ENCODE measurements at places on chromosomes 7 and 10.

GRCh38 chr10:72001033-72001395, 36.8 kb downstream of the CHST3 start:
- no peak for DNase-seq

GRCh38 chr10:100735337-100736143, 9.8 kb upstream of the PAX2 start:
- no peak for DNase-seq

DNA sequence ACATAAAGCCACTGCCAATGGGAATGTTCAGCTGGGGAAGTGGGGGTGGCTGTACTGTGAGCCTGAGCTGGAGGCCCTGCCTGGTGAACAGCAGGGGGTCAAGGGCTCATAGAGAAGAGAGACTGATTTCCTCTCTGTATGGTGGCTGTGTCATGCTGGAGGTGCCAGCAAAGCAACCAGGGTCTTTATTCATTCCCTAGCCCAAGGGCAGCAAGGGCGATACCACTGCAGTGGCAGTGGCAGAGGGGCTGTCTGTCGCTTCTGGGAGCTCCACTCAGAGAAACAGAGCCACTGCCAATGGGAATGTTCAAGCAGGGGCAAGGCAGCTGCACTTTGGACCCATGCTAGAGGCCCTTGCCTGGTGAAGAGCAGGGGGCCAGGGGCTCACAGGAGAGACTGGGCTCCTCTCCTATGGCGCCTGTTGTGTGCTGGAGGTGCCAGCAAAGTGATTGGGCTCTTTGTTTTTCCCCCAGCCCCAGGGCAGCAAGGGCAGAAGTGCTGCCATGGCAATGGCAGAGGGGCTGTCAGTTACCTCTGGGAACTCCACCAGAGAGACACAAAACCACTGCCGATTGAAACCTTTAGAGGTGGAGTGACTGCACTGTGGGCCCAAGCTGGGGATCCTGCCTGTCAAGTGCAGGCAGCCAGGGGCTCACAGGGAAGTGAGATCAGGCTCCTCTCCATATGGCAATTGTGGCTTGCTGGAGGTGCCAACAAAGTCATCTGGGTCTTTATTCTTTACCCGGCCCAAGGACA, 545.1 kb downstream of the SH2D4B start:
- no peak for DNase-seq

GRCh38 chr10:93807371-93807770, 49.6 kb downstream of the LGI1 start:
- DNase-seq = no peak

- DNase-seq = no peak
Measured at GRCh38 chr10:88831709-88832108, 19.9 kb downstream of the ANKRD22 start.

DNA sequence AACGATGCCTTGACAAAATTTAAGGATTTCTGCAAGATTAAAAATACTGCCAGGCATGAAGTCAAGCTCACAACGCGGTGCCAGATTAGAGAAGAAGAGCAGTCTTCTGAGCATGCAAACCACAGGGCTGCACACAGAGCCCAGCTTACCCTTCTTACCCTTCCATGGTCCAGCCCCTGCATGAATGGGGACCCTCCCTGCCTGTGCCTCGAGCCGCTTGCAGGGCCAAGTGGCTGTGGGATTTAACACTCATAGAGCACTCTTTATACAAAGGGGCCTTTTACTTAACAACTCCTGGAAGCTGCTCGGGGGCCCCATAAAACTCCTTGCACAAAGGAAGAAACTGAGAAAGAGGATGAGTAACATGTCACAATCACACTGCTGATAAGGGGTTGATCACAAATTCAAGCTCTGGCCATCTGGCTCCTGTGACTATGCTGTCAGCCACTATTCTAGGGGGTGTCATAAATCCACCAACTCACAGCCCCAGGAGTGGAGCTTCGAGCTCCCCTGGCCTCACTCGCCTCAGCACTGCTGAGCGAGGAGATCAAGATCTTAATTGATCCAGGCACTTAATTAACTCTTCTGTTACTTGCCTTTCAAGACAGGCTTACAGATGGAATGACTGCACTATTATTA, 514.8 kb downstream of the TNS3 start:
- no peak for DNase-seq

GRCh38 chr10:84837041-84837812, 508.8 kb downstream of the CCSER2 start:
- DNase-seq = no peak

DNA sequence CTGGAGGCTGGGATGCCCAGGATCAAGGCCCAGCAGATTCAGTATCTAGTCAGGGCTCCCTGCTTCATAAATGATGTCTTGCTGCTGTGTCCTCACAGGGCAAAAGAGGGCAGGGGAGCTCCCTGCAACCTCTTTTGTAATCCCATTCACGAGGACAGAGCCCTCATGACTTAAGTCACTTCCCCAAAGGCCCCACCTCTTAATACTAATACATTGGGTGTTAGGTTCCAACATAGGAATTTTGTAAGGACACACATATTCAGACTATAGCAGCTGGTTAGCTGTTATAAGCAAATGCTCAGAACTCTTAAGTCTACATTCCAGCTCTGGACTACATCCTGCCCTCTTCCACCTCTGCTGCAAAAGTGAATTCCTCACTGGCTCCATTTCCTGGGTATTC, 63.0 kb downstream of the VOPP1 start:
- DNase-seq = no peak

DNA sequence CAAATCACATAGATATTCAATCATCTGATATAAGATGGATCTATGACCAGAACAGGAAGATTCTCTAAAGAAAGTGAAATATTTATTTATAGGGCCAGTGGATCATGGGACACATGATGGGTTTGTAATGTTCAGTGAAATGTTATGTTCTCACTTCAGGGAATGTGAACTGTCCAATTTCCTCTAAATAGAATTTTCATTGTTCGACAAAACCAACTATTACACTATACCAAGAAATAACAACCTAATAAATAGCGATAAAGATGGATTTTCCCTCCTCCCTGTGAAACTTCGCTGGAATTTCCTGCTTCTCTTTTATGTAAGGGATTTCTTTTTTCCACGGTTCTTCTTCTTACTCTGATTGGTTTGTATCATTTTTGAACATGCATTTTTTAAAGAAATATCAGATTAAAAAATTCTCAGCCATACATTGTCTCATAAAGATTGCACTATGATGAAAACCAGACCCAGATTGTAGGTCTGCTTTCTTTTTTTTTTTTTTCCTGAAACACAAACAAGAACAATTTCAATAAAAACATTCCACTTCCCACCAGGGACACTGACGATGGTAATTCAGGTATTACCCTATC, 139.8 kb upstream of the ZEB1 start:
- no peak for DNase-seq

DNA sequence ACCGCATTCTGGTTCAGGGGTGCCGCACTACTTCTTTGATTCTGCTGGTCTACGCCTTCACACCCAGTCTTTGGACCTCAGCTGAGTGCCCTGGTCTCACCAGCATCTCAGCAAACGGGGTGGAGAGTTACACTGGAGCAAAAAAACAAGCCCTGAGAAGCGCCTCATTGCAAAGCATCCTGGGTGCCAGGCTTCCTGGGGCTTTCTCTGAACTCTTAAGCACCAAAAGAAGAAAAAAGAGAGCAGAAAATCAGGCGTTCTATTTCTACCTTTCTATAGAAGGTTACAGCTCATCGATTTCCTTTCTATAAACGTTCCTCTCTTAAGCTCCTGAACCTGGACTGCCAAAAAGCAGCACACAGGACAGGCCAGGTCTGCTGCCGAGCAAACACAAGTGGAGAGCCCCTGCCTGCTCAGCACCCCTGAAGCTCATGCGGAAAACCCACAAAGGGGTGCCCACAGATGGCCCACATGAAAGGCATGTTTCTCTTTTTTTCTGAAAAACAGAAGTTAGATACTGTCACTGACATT, 217.9 kb downstream of the SFMBT2 start:
- no peak for DNase-seq

- no peak for DNase-seq
Measured at GRCh38 chr7:12930534-12930933, 243.1 kb downstream of the ARL4A start.

DNA sequence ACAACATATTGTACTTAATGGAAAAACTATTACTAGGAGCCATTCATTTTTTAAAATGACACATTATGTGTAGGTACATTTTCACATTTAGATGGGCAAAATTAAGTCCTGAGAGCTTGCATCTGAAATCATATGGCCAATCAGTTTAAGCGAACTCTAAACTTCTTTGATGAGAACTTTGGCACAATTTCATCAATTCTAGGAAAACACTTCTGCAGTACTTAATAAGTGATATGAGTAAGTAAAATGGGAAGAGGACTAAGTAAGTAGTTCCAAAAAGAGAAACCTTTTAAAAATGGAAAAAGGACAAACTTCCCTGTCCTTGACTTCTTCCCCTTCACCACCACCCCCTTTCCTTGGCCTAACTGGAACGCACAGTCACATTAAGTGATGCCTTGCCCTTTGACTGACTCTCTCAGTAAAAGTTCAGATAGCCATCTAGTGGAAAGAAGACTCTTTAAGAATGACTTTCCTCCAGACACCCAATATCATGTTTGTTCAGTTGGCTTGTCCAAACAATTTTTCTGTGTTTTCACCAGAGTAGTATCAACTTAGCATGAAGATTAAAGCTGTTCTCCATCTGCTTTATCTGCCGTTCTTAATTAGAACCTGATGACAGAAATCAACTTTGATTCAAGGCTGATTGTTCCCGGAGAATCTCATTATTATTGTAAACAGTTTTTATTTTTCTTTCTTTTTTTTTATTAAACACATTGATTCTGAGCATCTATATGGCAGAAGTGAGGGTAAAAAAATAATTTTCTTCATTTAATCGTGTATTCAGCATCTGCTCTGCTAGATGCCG, 45.1 kb downstream of the CNNM2 start:
- DNase-seq = no peak

DNA sequence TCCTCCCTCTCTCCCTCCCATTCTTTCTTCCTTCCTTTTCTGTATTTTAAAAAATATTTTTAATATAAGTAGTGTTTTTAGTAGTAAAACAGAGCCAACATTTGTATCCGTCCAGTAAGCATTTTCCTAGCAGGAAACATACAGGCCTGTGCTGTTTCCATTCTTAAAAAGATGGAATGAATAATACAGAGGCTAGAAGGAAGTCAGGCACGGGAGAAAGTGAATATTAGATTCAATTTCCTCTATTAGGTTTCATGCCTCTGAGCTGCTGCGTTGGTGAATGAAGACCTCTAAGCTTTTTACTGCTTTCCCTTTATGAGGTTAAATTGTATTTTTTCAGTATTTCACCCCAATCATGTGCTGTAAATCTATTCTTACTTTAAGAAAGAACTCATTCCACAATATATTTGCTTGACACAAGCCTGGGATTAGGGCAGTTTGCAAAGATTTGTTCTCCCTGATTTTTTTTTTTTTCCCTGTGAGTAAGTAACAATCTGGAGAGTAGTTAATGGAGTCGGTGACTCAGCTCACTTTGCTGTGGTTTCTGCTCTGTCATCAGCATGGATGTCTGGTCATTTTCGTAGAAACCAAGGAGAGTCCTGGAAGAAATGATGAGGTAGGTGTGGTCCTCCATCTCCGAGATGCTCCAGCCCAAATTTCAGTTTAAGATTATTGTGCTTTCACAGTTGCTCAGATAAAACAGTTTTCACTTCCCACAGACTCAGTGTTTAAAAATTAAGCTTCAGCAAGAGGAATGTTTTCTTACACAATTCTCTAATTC, 76.1 kb upstream of the PITRM1 start:
- DNase-seq = no peak

- no peak for DNase-seq
Measured at GRCh38 chr10:28991333-28992270, 297.3 kb upstream of the LYZL1 start.

DNA sequence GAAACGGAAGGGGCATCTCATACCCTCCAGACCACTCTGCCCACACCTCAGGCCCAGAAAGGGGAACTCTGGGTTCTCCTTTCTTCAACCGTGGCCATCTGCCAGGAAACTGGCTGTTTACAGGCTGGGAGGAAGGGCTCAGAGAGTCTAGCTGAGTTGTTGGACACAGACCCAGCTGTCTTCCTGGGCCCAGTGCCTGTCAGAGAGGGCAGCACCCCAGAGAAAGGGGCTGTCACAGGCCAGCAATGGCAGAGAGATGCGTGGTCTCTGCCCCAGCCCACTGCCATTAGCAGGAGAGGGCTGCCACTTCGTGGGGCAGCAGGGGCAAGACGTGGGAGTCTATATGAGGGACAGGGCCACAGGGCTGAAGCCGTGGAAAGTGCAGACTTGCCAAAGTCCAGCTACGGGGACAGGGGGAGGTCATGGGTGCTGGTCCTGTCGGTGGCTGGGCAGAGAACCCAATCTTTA, 11.0 kb downstream of the GRID1 start:
- no peak for DNase-seq

GRCh38 chr10:130242513-130242912, 106.3 kb downstream of the GLRX3 start:
- DNase-seq = no peak

DNA sequence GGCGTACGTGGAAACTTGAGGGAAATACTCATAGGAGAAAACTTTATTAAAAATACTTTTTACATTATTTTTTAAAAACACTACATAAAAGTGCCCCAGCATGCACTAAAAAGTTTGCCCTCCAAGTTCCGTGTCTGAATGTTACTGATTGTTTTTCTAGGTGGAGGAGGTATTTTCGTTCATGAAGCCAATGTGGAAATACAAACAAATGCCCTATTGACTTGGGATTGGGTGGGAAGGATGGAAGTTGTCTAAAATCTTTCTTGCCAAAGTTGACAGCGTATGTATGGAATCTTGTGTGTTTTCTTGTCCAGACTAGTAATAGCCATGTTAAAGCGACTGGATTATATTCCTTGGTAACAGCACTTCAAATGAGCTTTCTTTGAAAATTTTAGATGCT, 1.2 kb downstream of the PROSER2 start:
- no peak for DNase-seq

DNA sequence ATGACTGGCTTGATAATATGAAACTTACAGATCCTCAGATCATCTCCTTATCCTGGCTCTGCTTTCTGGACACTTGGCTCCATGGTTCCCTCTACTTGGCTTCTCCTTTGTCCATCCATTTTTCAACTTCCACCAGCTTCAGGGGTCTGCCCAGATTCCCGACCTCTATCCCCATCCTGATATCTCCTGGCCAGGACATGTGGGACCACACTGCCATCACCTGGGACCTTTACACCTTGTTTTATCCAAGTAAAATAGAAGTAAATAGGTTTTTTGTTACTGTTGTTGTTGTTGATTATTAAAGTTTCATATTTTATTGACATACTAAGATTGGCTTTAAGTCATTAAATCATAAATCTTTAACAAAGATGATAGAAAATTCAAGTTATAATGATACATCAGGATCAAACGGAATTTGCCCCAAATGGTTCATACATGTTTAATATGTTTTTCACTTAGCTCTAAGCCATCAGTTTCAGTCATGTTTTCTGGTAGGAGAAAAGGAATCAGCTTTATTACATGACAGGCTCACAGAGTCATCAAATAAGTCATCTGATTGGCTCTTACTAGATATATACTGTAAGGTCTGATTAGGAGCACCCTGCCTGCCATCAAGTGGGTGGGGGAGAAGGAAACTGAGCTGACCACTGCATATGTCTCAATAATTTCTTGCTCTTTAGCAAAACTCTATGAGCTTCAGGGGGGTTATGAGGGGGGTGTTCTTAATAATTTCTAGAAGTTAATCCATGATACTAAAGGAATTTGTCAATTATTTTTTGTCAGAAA, 111.5 kb upstream of the AHR start:
- DNase-seq = no peak
